Stimulated activated CD4-positive, alpha-beta T cell treated with anti-CD3 and anti-CD28 coated beads, Interleukin-4, amount 100 ng/mL, for 24 hours (primary cell): ENCODE measurements at places on chromosomes 2 and 18.
A peak's percentile ranks its signal among the peaks of the same experiment; 100 is the strongest.

DNA sequence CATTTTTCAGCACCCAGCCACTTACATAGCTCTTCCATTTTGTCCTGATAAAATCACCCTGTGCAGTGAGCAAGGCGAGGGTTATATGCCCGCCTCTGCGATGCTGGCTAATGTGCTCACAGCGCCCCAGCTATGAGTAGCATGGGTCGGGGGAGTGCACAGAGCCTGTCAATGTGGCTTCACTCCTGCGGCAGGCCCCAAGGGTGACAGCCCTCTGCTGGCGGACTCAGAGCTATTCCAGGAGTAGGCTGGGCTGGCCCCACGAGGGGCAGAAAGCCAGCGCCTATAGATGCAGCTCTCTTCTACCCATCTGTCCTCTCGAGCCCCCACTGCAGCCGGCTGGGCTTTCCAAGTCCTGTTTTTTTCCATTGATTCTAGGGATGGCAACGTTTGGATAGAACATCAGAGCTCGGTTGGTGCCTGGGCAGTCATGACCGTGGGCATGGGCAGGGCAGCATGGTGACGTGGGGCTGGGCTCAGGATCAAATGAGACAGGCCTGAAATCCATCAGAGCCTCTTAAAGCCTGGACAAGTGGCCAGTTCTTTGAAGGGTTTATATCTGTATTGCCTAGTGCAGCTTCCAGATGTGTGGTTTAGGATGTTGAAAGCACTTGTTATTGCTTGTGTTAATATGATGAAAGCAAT, 134.7 kb downstream of the MCFD2 start:
- DNase-seq, result no peak

DNA sequence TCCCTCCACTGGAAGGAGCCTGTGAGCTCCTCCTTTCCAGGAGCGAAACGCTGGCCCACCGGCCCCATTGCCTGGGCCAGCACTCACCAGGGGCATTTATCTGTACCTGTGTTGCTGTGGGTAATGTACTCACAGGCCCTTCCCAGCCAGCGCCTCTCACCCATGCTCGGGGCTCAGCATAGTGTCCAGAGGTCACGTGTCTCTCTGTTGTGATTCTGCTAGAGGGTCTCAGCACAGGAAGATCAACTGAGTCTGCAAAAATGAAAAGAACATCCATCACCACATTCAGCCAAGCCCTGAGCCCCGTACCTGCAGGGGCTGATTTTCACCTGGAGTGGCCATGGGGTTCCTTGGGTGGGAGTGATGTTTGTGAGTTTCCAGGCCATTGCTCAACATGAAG, 103.1 kb upstream of the TPO start:
- DNase-seq, result no peak

DNA sequence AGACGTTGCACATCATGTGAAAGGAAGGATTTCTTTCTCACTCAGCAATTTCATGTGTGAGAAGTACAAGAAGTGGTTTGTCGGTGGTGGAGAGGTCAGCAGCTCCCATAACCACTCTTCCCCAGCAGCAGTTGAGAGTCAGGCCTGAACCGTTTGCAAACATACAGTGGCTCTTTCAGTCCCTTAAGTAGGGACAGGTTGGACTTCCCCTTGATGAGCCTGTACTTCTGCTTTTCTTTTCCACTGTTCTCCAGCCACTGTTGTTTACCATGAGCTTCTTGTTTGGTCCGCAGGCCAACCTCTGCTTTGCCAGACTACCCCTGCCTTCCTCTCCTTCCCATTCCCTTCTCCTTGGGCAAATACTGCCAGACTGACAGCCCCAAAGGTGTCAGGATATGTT, 391.3 kb upstream of the CELF4 start:
- DNase-seq, result no peak

DNA sequence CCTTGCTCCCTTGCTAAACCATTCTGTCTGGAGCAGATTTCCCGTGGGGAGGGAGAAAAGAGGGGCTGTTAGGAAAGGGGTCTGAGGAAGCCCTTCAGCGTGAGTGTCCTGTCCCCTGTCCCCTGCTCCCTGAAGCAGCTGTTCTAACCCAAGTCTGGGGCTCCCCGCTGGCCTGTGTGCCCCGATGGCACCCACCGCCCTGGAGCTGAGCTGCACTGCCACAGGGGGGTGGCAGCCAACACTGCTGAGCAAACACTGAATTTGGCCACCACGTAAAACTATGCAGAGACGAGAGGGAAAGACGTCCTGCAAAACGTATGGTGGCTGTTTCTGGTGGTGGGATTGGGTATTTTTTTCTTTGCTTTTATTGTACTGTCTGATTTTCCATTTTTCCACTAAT, 17.9 kb downstream of the KCNG2 start:
- DNase-seq, result no peak

- DNase-seq, result no peak
These were observed 1.7 kb downstream of the MARS2 start for GRCh38 chr2:197706839-197707207.

- no peak for DNase-seq
These were observed 2.1 kb upstream of the TRIB2 start for GRCh38 chr2:12714391-12715221.

DNA sequence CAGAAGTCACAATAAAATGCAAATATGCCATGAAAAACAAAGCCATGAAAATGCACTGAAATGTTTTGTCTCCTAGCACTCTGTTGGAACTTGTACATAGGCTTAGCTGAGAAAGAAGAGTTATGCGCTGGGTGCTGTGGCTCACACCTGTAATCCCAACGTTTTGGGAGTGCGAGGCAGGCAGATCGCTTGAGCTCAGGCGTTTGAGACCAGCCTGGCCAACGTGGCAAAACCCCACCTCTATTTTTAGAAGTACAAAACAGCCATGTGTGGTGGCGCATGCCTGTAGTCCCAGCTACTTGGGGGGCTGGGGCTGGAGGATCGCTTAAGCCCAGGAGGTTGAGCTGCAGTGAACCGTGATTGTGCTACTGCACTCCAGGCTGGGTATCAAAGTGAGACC, 39.9 kb downstream of the IRS1 start:
- no peak for DNase-seq

DNA sequence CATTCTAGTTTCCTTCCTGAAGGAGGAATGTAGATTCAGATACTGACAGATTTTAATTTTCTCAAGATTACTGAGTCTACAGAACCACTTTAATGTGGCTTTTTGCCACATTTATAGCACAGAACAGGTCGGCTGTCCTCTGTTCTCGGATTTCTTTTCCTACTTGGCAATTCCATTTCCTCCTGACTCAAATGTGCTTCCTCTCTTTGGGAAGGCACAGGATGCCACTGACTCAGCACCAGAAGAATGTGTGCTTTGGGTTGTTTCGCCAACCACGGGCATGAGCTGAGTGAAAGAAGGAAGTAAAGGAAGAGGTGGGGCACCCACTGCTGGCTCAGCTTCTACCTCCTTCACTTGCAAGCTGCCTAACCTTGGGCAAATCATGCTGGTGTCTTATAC, 970.6 kb upstream of the ACVR2A start:
- DNase-seq, result no peak

GRCh38 chr2:55302241-55302640, 33.2 kb upstream of the MTIF2 start:
- peak; percentile 13 for DNase-seq

GRCh38 chr2:10626837-10627236, 62.9 kb downstream of the NOL10 start:
- no peak for DNase-seq

DNA sequence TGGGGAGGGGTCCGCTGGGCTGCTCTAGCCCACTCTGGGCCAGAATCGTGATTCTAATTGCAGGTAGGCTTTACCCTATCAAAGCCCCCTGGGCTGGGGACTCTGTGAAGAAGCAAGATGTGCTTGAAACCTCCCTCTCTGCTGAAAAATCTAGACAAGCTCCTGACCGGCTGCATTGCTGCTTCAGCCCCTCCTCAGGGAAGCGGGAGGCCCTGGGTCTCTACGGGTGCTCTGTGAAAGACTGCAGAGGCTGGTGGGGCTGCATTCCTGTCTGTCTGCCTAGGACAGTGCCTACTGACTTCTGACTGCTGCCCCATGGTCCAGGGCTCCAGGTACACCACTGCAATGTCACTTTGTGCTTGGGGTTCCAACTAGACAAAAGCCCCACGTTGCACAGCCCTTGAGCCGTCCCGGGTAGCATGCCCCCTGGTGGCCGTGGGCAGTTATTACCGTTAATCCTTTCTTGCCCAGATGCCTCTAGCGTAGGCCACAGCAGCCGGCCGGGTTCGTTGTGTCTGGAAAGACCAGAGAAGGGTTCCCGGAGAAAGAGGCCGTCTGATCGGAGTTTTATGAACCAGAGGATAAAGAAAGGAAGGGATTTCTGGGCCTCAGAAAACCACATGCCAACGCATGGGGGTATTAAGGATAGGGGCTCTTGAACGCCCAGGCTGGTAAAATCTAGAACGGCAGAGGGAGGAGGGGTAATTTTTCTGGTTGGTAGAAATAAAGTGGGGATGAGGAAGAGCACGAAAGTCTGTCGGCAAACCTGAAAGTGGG, 15.9 kb upstream of the C1QL2 start:
- DNase-seq, result peak; percentile 58

DNA sequence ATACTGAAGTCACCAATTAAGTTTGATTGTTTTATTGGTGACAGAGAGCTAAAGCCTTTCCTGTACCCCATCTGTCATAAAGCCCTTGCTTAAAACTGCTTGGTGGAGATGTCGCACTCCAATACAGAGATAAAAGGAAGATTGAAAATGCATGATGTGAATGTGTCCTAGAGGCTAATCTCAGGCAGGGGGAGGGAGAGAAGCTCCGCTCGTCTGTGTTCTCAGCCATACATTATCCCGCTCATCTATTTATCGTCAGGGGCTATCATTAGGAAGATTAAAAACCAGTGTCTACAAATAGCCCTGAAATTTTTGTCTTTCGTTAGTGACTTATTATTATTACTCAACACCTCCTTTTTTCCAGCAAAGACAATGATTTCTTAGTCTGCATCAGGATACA, 110.3 kb downstream of the CMPK2 start:
- DNase-seq, result no peak
